ENCODE measurements at places on chromosomes 3 and 15. TPM values are rescaled to one million over a fixed set of nuclear protein-coding genes. Genes with fewer than 3 reads are reported as not detected.

- DNase-seq = no peak
These were observed 35.5 kb downstream of the CLSTN2 start for GRCh38 chr3:139970526-139970925.

- no peak for DNase-seq
These were observed 420 bp upstream of the TMIE start for GRCh38 chr3:46700772-46701171.

DNA sequence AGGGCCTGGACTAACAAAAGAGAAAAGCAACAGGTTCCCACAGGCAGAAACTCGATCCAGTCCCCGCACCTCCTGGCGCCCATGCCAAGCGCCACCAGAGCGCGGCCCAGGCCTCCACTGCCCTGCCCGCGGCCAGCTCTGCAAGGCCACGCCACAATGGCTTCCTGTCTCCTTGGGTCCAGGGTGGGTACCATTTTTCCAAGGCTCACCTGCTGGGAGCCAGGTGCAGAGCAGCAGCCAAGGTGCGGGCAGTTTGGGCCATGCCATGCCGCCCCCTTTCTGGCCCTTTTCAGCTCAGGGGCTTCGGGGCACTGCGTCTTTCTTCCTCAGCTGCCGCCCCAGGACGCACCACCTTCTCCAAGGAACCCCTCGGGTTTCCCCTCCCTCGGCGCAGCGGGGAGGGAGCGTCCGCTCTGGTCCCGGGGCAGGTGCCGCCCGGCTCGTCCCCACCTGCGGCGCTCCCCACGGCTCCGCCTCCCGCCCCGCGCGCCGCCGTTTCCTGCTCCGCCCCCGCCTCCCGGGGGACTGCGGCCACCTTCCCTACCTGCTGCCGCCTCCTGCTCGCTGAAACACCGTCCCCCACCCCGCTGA, at the start of gene ILDR1:
TSS of gene ILDR1 (minus strand) at position 437 of the 591 bp plus-strand sequence. CDS start at position 267, 170 bp downstream.
- DNase-seq = no peak

DNA sequence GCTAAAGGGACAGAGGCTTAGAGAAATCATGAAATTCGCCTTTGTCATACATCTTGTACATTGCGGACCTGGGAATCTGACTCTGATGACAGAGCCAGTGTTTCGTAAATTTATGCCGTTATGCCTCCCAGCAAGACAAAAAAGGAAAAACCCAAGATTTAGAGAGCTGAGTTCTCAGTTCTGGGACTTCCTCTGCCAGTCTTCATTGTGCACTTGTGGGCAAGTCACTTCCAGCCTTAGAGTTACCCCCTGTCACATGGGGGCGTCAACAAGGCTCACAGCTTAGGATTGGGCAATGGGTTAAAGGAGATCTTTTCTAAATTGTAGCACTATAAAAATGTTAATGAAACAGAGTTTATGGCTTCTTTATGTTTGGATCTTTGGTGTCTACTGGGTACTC, 41.9 kb upstream of the MITF start:
- DNase-seq = no peak

- DNase-seq = no peak
These were observed 469.3 kb upstream of the CFAP20DC start for GRCh38 chr3:59519094-59519493.

DNA sequence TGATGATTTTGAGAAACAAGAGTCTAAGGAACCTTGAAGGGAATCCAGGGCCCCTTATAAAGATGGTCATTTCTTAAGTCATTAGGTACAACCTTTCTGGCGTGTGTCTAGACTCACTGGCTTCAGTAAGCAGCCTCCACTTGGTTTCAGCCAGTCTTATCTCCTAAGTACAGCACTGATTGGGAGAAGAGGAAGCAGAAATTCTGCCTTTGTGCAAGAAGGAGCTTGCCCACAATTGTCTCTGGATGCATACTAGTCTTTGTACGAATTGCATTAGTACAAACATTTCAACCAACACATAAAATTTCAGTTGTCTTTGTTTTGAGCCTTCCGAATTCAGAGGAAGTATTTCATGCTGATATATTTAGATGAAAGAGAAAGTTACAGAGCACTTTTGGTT, 139.4 kb downstream of the SLCO3A1 start:
- DNase-seq = no peak

DNA sequence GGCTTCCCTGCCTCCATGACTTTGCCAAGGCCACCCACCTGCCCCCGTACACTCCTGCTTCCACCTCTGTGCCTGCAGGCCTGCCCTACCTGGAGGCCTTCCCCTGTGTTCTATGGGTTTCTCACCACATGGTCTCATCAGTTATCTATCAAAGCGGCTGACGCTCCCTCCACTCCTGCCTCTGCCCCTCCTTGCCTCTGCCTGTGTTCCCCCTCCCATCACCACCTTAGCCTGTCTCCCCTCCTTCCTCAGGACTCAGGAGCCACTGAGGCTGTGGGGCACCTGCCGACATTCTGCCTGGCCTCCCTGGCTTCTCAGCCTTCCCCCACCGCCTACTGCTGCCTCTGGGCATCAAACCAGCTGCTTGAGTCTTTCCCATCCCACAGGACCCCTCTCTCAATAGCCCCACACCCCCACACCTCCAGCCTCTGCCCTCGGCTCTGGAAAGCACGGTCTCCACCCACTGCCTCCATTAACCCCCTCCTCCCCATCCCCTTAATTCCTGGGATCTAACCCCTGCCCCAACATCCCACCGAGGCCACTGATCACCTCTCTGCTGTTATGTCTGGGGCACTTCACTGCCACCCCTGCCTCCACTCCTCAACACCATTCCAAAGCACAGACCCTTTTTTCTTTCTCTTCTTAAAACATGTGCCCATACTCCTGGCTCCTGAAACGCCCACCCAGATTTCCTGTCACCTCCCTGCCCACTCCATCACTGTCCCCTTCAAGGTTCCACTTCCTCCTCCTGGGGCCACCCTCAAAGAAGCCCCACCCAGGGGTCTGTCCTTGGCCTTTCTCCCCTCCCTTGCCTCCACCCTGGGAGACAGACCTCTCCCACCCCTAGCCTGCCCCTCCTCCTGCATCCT, 24.4 kb upstream of the CYP11A1 start:
- no peak for DNase-seq

DNA sequence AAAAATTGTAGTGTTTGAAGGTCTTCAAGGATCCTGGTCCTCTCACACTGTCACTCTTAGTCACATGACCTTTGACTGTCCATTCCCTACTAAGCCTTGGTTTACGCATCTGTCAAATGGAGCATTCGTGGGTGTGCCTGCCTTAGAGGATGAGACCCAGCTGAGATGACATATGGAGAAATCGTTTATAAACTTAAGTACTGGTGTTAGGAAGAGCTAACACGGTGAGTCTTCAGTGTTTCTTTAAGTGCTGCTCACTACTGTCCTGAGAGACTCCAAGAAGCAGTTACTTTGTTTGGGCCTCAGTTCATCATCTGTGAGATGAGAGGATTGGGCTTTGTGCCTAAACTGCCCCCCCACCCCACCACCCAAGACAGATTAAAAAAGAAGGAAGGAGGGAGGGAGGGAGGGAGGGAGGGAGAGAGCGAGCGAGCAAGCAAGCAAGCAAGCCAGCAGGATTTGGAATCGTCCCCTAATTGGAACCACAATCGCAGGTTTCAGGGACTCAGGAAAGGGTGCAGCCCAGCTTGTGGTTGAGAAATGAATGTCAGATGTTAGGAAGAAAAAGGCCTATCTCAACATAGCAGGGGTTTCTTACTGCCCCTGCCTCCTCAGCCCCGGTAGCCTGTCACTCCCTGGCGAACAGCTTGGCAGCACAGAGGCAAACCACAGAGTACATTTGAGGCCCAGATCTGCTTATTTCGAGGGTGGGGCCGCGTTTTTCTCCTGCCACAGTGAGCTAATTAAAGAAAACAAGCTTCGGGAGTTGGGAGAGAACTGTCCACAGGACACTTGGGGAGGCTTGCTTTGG, 32.7 kb downstream of the SMAD3 start:
- no peak for DNase-seq

- DNase-seq = no peak
These were observed 88.3 kb downstream of the TMEM266 start for GRCh38 chr15:76147906-76148570.

DNA sequence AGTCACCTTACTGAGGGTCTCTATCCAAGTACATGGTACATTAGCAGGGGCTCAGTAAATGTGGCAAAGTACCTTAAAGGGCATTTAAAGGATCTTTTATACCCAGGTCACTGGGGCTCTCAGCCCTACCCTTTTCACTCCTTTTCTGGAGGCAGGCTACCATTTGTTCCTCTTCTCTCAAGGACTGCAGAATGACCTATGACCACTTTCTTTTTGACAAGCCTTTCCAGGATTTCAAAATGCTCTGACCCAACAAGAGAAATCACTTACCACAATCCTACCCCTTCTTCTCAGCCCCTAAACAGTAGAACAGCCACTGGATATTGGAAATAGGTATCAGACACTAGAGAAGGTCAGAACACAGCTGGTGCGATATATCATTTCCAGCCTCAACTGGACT, 221.8 kb upstream of the TPRG1 start:
- DNase-seq = no peak

DNA sequence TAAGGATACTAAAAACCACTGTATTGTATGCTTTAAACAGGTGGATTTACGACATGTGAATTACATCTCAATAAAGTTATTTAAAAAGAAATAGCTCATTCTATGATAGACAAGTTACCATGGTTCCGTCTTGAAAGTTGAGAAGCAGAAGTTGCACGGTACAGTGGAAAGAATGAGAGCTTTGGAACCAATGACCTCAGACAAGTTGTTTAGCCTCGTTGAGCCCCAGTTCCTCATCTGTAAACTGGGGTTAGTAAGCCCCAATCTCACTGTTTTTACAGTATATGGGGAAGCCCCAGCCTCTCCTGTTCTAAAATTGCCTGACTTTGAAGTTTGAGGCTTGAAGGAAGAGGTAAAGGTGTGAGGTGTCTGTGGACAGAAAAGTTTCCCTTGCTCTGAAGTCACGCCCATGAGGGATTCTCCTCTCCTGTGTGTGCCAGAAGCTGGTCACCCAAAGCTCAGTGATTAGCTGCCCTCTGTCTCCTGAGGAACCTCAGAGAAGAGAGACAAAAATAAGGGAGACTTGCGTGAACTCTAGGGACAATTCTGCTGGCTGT, 10.0 kb downstream of the CRYGS start:
- DNase-seq = no peak

Gene LYZL4
- not detected for polyA plus RNA-seq

Gene CHCHD4
- 16.5 TPM for polyA plus RNA-seq

Gene TADA3
- 58.7 TPM for polyA plus RNA-seq

Gene FANCD2OS
- 0.27 TPM for polyA plus RNA-seq

Gene BLM
- 10.5 TPM for polyA plus RNA-seq

Gene MLF1
- polyA plus RNA-seq = 48.5 TPM

Gene WDR82
- 91.4 TPM for polyA plus RNA-seq

Gene DUOXA2
- polyA plus RNA-seq = not detected
